Erythroblast (primary cell): ENCODE measurements at places on chromosomes 2 and 18.
A peak's percentile ranks its signal among the peaks of the same experiment; 100 is the strongest.

DNA sequence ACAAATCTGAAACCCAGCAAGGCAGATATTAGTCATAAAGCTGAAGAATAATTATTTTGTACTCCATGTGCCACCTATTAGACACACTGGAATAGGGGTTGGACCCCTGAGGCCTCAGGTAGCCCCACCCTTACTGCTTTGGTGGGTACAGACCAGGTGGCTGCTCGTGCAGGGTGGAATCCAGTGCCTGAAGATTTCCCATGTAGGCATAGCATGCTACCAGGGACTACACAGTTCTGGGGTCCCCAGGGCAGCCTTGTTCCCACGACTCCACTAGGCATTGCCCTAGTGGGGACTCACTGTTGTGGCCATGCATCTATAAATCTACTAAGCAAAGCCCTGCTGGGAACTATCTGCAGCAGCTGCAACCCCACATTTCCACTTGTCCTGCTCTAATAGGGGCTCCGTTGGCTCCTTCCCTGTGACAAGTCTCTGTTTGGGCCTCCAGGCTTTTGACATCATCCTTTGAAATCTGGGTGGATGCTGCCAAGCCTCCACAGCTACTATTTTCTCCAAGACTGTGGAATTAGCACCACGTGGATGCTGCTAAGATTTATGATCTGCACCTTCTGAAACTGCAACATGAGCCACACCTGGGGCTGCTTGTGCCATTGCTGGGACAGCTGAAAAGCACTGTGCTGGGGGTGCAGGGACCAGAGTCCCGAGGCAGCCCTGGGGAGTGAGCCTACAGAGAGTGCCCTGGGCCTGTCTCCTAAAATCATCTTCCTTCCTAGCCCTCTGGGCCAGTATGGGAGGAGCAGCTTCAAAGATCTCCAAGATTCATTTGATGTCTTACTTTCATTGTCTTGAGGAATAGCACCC, 303.8 kb downstream of the FSIP2 start:
- no peak for DNase-seq

- DNase-seq: no peak
Measured at GRCh38 chr2:1328684-1329083, 84.6 kb upstream of the TPO start.

GRCh38 chr2:167240671-167241070, 352.4 kb downstream of the XIRP2 start:
- no peak for DNase-seq

- DNase-seq: peak; percentile 69
Measured at GRCh38 chr2:126971481-126972278, 73.0 kb downstream of the TEX51 start.

- DNase-seq: peak; percentile 36
Measured at GRCh38 chr18:11826836-11827235, 24.4 kb upstream of the CHMP1B start.

DNA sequence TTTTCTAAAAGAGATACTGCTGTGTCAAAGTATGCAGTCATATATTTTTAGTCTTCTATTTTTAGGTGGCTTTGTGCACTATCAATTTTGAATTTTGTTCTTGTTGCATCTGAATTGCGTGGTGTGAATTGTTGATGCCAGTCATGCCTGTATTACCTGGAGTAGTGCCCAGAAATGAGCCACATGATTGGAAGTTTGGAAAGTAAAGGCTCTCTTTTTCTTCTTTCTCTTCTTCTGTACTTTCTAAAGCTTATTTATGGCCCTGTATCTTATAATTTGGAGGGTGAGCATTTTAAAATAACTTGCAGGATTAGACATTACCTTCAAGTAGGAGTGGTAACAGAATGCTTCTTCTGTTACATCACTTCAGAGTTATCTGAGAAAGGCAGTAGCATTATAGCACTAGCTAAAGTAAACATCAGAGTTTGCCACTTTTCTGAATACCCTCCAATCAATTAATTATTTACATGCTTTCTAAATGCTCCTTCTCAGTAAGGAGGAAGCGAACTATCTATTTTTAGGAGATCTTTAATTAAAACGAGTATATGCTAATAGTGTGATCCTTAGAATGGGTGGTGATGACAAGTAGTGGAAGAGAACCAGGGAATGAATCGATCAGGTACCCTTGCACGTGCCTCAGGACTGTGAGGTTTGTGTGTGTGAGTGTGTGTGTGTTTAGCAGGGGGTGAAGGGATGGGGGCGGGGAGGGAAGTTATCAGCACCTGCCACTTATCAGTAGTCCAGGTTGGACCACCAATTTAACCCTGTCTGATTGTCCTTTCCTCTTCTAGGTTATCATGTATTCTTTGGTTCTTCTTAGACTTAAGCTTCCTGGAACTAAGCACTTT, 112.5 kb downstream of the MAP3K20 start:
- DNase-seq: peak; percentile 59

DNA sequence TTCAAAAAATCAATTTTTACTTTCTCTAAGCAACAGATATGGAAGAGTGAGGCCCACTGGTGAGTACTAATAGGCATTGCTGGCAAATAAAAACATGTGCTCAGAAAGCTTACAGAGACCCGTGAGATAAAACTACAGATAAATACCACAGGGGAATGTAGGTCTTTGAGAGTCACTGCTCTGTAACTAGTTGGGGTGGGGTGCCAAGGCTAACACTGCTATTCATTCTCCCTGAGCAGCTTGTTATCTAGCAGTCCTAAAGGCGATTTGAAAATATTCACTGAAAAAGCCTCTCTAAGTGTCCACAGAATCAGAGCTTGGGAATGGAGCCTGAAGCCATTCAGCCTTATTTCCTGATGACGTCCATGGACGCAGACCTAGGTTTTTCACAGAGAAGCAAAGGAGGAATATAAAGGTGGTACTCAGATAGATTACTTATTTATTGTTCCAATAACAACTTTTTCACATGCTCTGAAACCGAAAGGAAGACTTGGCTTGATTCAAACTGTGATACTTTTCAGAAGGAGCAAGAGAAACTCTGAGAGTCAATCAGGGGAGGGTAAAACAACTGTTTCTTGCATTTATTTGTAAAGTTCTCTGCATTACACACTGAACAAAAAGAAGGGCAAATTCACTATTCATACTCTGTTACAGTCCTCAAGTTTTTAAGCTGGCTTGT, 188.4 kb downstream of the PPP1R1C start:
- no peak for DNase-seq

- DNase-seq: no peak
Measured at GRCh38 chr2:191635333-191636234, 42.4 kb upstream of the NABP1 start.

DNA sequence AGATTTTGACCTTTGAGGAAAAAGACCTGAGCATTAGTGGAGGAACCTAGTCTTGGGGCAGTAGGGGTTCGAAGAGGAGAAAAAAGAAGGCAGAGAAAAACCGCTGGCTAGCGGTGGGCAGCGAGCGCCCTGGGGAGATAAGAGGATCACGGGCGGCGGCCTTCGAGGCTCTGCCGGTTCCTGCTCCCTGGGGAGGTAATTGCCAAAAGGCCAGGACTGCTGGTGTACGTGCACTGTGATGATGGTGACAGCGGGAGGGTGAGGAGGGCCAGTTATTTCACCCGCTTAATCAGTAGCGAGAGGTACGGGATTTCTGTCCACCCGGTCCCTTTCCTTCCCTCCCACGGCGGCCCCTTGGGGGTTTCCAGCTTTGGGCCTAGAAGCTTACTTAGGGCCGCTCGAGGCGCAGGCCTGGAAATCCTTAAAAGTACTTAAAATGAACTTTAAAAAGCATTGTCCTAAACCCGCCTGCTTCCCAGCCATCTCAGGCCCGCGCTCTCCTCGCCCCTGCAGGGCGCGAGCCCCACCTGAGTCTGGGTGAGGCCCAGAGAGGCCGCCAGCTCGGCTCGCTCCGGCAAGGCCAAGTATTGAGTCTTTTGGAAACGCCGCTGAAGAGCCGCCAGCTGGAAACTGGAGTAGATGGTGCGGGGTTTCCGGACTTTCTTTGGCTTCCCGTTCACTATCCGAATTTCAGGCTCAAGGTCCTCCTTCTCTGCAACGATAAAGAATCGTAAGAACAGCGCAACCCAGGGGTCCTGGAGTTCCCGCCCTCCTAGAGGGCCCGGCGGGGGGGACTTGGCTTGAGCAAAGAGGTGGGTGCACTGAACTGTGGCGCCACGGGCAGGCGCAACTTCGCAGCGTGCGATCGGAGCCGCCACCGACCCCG, 1.5 kb downstream of the DLX2 start:
- DNase-seq: peak; percentile 51

- DNase-seq: no peak
Measured at GRCh38 chr18:34221971-34222306, 2.8 kb downstream of the NOL4 start.

DNA sequence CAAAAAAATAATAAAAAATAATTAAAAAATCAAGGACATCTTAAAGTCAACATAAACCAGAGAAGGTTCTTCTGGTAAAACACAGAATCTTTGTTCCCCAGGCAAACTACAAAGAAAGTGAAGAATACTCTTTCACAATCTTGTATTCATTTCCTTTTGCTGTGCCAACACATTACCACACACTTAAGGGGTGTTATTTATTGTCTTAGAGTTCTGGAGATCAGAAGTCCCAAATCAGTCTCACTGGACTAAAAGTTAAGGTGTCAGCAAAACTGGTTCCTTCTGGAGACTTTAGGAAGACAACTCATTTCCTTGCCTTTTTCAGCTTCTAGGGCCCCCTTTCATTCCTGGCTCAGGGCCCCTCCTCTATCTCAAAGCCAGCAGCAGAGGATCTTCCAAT, 12.2 kb upstream of the CAB39 start:
- DNase-seq: no peak

DNA sequence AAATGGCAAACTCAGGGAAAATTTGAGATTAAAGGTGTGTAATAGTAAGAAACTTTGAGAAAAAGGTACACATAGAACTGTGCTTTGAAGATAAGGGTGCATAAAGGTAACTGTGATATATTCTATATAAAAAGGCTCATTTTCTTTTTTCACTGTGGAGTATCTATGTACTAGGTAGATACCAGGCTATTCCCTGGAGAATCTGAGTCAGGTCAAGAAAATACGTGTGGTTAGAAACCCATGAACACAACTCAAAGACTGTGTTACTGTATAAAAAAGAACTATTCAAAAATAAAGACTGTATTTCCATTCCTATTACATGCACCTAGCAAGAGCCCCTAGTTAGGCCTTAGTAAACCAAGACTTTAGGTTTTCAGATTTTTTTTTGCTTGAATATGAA, 100.1 kb upstream of the GRB14 start:
- DNase-seq: no peak

GRCh38 chr18:74633652-74634352, 36.1 kb downstream of the ZNF407 start:
- DNase-seq: no peak

DNA sequence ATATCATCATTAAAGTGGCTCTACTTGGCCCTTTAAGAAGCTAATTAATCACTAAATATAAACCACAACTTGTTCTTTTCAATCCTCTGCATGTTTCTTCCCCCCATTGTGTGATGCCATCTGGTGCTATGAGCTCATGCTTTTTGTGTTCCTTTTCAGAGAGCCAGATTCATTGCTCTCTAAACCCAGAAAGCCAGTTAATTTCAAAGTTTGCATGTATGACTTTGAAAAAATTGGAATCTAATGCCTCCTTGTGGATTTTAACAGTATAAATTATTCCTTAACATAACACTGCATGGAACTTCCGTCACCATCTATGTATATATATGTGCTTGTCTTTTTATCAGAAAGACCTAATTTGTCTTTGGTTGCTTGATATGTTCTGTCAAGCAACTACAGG, 31.1 kb downstream of the TMEM178A start:
- DNase-seq: no peak

DNA sequence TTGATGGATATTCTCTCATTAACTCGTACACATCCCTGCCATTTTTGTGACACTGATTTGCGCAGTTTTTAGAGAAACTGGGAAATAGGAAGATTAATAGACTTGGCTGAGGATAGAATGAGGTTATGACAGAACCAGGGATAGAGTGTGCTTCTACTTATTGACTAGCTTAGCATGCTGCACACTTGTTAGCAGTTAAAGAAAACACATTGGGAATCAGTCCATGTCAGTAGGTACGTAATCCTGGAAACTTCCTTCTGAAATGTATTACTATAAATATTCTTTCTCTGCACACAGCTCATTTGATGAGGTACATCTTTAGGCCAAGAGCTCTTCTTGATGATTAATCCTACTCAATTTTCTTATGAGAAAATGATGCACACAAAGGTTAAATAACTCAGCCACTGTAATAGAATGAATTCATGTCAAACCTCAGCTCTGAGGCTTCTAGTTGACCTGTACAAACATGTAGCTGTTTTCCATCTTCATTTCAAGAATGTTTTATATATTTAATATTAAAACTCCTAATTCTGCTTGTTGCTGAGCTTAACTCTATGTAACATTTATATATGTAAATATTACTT, 12.3 kb upstream of the CPS1 start:
- no peak for DNase-seq

DNA sequence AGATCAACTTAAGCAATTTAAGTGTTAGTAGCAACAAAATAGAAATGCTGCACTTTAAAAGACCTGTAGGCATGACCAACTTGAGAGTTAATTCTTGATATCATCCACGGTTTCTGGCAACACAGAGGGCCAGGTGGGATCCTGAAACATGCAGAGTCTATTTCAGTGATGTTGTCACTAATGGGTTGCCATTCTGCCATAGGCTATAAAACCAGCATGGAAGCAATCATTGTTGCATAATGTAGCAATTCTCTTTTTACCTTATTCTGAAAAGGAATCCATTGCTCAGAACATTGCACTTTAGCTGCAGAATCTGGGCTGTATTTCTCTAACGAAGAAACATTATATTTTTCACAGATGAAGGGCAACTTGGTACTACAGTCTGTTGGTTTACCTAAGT, 53.9 kb upstream of the CD302 start:
- no peak for DNase-seq

GRCh38 chr2:67502346-67503065, 105.4 kb downstream of the ETAA1 start:
- DNase-seq: no peak

DNA sequence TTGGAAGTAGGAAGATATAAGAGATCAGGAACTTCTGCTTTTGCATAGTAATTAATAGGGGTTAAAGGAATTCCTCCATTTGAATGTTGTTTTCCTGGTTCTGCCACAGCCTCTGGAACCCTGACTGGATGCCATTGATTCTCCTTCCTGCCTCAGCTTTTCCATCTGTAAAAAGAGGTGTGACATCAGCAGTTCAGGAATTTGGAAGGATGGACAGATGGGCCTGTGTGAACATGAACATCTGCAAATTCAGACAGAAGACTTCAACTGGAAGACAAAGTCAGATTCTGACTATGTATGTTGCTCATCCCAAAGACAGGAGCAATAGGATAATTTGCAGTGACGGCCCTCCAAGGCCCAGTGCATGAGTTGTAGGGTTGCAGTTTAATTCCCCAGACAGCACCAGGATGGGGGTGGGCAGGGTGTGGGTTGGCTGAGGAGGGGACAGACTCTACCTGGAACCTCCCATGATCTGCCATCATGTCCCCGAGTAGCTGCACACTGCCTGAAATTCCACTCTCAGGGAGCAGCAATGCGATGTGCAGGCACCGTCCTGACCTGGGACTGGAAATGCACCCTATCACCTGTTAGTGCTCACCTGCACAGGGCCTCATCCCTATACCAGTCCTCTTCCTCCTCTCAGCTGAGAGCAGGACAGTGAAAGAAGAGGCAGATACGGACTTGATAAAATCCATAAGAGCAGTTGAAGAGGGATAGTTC, 98.9 kb upstream of the EPAS1 start:
- no peak for DNase-seq
